ENCODE measurements at places on chromosomes 4 and X.
A peak's percentile ranks its signal among the peaks of the same experiment; 100 is the strongest.

DNA sequence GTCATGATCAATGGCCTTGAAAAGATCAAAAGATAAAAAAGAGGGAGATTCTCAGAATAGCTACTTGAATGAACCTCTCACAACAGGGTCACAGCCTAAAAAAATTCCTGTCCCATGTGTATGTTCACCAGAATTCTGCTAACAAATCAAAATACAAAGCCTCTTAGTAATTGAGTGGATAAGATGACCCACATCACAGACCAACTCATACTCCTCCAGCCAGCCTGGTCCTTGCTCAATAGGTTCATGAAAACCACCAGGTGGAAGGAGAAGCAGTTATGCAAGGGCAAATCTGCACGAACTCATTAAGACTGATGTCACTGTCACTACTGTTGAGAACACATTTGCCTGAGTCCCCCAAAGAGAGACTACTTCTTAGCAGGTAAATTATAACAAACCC, 21.5 kb downstream of the WDFY3 start:
- peak; percentile 66 for DNase-seq

DNA sequence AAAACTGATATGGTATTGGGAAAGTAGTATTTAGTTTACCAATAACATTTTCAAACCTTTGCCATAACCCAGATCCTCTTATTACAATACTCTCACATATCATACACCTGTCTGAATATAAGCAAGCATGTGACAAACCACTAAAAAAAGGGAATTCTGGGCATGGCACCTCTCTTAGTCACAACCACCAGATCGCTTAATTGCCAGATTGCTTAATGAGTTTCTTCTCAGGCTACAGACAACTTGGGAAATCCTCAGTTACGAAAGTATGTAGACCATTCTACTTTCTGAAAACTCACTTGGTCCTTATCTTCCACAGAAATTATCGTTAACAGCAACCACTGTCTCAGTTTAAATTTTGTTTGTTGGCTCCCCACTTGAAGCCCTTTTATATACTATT, 2.1 kb downstream of the NAF1 start:
- DNase-seq, result peak; percentile 6

- DNase-seq, result peak; percentile 71
Measured at GRCh38 chrX:17590892-17591740, 146.2 kb upstream of the SCML1 start.

- peak; percentile 10 for DNase-seq
Measured at GRCh38 chrX:70292788-70293187, 2.9 kb downstream of the KIF4A start.

GRCh38 chr4:109708990-109709389, 5.7 kb upstream of the CASP6 start:
- no peak for DNase-seq

- DNase-seq, result peak; percentile 23
Measured at GRCh38 chr4:152385551-152385950, 150.3 kb downstream of the FBXW7 start.

GRCh38 chrX:153486171-153486570, 8.6 kb upstream of the BGN start:
- no peak for DNase-seq

DNA sequence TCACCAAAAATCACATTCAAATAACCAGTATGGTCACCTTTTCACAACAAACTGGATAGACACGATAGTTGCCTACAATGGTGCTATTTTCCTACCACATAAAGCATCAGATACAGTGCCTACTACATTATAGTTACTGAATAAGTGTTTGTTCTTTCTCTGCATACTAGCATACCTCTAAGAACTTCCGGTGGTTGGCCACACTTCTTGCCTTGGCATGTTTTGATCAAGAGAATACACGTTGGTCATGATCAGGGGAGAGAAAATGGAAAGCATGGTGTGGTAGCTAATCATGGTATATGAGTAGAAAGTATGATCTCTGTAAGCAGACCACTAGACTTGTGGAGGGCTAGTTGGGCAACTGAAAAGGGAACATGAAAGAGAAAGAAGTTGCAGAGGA, 322.8 kb upstream of the DIAPH2 start:
- DNase-seq, result no peak

- no peak for DNase-seq
Measured at GRCh38 chr4:185412412-185412811, 13.4 kb downstream of the UFSP2 start.

- no peak for DNase-seq
Measured at GRCh38 chr4:183364025-183364424, 41.8 kb upstream of the CLDN24 start.

Data from iris pigment epithelial cell (primary cell).